CD4-positive, CD25-positive, alpha-beta regulatory T cell (primary cell): ENCODE measurements at places on chromosomes 6 and 20.

DNA sequence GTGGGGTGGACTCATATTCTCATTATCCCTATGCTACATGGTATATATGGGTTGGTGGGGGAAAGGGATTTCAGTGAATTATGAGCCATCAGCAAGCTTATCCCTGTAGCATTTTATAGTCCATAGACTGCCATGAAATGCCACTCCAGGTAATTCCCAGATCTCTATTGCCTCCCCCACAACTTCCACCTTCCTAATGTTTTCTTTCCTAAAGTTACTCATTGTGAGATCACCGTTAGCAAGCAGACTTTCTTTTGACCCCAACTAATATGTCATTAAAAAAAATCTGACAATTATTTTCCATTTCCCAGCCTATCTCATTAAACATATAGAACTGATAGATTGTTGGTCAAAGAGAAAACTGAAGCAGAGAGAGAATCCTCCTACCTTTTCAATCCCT, 40.7 kb upstream of the TBX18 start:
- no peak for DNase-seq

- no peak for DNase-seq
Observed at GRCh38 chr6:169328112-169328801, 74.6 kb upstream of the THBS2 start.

GRCh38 chr6:29589423-29590048, 4.6 kb downstream of the OR2H2 start:
- peak; percentile 64 for DNase-seq

DNA sequence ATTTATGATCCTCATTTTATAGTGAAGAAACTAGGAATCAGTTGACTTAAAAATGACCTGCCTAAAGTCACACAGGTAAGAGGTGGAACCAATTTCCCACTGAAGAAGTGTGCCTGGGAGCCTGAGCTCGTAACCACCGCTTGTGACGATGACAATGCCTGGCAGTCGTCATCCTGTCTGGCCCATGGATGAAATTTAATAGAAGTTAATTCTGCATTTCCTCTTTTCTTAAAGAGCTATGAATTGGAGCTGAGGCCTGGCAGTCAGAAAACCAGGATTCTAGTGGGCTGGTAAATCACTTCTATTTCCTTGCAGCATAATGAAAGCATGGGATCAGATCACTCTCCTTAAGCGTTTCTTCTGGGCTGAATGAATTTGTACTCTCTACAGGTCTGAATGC, 200.0 kb upstream of the SGK1 start:
- no peak for DNase-seq

- no peak for DNase-seq
Observed at GRCh38 chr20:14800707-14801425, 463.5 kb upstream of the FLRT3 start.
